Naive B cell (primary cell): ENCODE measurements at places on chromosomes 7 and 10. TPM values are rescaled to one million over a fixed set of nuclear protein-coding genes. Genes with fewer than 3 reads are reported as not detected.

The NEUROG3 gene
- polyA plus RNA-seq = not detected

The ZNF92 gene
- 72.4 TPM for polyA plus RNA-seq

The HYAL4 gene
- polyA plus RNA-seq = not detected

DNA sequence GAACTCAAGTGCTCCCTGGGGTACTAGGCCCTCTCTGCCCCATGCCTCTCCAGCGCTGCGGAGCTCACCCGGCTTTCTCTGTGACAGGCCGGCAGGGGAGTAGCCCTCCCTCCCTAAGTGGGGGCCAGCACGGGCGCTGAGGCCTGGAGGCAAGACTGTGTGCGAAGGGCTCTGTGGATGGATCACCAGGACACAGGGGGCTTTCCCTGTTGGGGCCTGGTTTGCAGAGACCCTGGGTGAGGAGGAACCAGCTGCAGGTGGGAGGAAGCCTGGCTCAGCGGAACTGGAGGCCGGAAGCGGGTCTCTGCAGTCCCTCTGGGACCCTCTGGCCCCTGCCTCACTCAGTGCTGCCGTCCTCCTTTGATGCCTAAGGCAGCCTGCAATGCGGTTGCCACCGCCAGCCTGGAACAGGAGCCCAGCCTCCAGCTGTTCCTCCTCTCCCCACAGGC, 106.0 kb downstream of the CYTH3 start:
- no peak for DNase-seq

DNA sequence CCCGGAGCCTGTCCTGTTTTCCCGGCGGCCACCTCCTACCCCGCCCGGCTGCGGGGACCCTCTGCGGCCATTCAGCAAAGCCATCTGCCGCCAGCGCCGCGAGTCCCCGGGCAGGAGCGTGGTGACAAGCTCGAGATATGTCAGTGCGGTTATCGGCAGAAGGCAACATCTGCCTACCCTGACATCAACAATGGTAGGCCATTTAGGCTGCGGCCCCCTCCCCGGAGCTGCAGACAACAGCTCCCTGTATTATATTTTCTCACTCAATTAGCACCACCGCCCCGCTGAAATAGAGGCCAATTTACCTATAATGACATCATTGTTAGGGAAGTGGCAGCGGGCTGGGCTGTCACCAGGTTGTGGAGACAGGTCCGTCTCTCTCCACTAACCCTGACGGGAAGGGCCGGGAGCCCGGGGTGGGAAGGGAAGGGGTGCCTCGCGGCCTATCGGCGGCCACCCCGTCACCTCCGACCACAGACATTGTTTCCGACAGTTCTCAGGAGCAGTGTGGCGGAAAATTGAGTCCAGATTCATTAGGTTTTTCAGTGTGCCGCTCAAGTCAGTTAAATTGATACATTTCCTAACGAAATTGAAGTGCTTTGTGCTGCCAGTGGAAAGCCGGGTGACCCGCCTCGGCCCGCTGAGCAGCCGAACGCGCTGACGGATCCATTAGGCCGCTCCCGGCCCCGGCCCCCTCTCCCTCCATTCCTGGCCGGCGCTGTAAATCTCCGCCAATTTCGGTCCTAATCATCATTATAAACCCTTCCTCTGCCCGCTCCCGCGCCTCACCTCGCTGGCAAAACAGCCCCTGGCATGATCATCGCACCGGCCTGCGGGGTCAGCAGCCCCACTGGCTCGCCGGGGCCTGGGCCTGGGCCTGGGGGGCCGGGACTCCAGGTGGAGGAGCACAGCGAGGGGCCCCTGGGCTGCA, 43.0 kb downstream of the UNCX start:
- DNase-seq = no peak

GRCh38 chr7:47332213-47332612, 249.7 kb downstream of the TNS3 start:
- no peak for DNase-seq

- no peak for DNase-seq
These were observed 282.8 kb downstream of the ARHGAP12 start for GRCh38 chr10:31645786-31646185.

DNA sequence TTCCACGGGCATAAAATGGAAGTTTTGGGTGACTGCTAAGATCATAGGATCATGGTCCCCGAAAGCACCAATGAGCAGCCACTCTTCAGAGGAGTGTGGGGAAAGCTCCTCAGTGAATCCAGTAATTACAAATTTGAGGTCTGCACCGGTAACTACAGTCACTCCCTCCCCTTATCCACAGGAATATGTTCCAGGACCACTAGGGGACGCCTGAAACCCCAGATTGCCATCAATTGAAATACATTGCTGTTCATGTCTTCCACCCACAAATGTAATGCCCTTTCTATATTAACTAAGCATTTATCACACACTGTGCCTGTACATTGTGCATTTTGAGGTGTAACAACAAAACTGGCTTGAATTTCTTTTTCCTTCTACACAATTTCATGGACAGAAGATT, 447.9 kb upstream of the PFKP start:
- DNase-seq = no peak

DNA sequence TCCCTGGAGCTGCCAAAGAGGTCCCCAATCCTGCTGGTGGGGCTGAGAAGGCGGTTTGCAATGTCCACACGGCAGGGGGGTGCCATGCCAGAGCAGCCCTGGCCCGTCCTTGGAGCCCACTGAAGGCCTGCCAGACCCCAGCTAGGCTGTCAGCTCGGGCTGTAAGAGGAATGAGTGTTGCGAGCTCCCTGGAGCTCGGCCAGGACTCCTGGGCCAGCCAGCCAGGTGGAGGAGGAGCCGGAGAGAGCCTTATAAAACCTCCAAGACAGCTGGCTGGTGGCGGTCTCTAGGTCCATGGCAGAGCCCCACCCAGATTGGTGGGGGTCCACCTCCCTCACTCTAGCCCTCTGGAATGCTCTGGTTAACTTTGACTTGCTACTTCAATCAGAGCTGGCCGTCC, 55.1 kb upstream of the CALN1 start:
- DNase-seq = no peak

GRCh38 chr10:24358022-24358421, 149.1 kb downstream of the KIAA1217 start:
- no peak for DNase-seq

GRCh38 chr7:140348161-140348849, 50.0 kb downstream of the SLC37A3 start:
- no peak for DNase-seq

- DNase-seq = no peak
These were observed 26.7 kb downstream of the ZNF277 start for GRCh38 chr7:112233048-112233697.
